Activated T-cell treated with anti-CD3 and anti-CD28 coated beads, Interleukin-2, amount 50 U/mL, for 1 hour (primary cell): ENCODE measurements at places on chromosomes 1 and 21.

DNA sequence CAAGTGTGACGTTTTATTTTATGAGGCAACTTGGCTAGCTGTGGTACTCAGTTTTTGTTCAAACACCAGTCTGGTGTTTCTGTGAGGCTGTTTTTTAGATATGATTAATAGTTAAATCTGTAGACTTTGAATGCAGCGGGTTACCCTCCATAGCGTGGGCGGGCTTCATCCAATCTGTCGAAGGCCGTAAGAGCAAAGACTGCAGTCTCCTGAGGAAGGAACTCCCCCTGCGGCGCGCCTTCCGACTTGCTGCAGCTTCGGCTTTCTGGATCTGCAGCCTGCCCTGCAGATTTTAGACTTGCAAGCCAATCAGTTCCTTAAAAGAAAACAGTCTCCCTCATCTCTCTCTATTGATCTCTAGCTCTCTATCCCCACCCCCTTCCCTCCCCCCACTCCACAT is 4.2 kb upstream of the ZNF496 start:
- DNase-seq = no peak

DNA sequence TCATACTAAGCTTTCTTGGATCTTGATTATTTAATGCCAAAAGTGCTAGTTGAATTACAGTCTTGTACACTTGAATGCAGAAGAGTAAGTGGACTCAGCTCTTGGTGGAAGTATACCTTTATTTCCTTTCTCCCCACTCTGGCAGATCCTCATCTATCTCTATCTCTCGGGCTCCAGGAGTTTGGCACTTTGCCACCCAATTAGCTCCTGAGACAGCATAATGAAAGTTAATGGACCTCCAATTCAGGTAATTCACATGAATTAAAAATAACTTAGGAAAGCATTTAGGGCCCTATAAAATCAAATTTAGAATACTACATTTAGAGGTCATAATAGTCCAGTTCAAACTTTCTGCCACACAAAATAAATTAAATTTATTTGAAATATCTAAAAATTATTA is 67.4 kb downstream of the OLFM3 start:
- DNase-seq = no peak

DNA sequence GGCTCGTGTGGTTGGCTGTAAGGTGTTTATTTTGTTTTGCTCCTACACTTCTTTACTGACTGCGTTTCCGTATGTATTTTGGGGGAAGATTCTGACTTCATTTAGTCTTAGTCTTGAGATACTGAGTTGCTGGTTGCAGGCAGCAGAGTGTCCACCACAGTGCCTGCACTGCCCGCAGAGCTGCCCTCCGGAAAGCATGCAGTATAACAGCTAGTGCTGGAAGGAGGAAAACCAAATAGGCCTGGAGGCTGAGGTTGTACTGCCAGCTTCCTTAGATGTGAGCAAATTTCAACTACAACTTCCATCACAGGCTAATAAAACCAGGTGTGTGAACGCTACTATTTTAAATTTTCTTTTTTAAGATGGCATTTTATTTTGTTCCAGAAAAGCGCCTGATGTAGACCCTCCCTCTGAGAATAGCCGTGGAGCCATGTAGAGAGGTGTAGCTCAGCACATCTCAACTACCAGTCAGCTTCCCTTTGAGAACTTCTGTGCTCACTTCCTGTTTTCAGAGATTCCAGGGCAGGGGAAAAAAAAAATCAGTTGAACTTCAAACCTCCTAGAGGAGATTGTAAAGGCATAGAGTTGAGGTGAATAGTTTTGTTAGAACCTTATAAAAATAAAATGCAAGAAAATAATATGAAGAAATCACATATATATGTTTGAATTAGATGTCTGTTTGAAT is 17.6 kb downstream of the LMO4 start:
- DNase-seq = no peak

DNA sequence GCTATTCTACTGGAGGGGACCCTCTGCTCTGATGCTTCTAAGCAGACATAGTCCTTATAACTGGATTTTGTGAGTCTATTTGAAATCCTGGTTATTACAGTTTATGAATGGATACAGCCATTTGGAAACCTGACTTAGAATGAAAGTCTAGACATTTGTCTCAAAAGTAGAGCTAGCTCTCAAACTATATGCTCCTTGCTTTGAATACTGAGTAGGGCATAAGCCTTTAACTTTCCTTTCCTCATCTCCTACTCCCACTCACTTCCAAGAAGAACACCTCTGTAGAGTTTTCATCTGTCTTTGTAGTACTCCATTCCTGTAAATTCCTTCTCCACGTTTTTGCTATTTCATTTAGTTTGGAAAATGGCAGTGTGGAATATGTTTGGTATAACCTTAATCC is 9.0 kb upstream of the ARID1A start:
- DNase-seq = no peak

DNA sequence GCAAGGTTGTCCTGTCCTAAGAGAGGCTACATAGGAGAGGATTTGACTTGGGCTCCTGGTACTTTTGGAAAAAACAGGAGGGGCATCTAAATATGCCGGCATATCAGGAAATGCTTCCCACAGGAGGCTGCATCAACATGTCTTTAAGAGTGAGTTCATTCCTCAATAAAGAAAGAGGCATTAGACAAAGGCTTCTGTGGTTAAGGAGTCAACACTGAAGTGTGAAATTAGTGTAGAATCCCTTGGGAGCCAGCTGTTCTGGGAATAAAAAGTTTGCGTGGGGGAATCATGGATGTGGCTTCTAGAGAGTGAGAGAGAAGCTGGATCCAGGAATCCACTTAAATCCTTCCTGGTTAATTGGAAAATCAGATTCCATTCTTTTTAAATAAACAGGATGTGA is 69.5 kb downstream of the DNM3 start:
- DNase-seq = no peak

- no peak for DNase-seq
Observed at GRCh38 chr1:202844259-202844658, 33.5 kb downstream of the PCAT6 start.

- no peak for DNase-seq
Observed at GRCh38 chr1:203690730-203691129, 64.1 kb downstream of the ATP2B4 start.

- DNase-seq = no peak
Observed at GRCh38 chr1:219749370-219749769, 136.5 kb upstream of the ZC3H11B start.

GRCh38 chr1:227370533-227371254 is 52.4 kb upstream of the CDC42BPA start:
- DNase-seq = no peak

DNA sequence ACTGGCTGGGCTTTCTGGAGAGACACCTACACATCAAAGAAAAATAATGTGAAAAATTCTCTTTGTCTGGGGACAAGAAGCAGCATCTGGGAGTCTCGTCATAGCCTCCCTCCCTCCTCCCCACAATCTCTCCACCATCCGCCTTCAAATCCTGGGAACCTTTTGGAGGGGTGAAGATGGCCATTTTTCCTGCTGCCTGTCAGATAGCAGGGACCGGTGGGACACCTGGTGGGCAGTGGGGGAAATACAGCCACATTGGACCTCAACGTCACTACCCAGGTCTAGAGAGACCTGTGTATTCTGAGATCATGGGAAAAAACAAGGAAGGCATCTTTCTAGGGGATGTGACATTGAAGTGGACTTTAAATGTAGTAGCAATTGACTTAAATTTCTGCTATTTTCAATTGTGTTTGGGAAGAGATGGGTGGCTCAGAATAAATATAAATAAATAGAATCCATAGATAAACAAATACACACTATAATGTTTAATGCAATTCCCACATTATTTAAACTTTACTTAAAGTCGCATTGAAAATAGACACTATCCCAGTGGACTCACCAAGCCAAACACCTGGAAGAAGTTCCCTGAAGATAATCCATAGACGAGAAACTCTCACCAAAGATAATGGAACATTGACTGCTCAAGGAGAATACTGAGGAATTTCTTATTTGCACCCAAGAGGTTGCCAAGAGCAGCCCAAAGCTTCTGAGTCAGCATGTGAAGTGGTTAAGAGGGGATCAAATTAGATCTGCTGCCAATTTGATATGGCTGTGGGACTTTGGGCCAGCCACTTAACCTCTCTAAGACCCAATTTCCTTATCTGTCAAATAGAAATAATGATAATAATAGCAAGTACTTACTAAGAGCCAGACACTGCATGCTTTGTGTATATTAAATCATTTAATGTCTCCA is 147.6 kb upstream of the CAMK1G start:
- DNase-seq = no peak

GRCh38 chr1:200866521-200866920 is 6.3 kb upstream of the GPR25 start:
- no peak for DNase-seq

GRCh38 chr1:70397013-70397412 is 14.1 kb upstream of the CTH start:
- DNase-seq = no peak

DNA sequence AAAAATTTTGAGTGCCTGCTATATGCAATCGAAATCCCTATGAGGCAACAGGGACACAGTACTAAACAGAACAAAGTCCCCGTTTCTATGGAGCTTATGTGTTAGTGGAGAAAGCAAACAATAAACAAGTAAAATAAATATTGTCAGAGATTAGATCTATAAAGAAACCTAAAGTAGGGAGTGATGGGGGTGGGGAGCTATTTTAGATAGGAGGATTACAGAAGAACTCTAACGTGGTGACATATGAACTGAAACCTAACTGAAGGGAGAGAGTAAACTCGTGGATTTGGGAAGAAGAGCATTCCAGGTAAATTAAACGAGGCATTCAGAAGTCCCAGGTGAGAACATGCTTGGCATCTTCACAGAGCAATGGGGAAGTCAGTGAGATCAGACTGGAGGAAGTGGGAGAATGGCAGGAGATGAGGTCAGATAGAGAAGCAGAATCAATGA is 154.5 kb downstream of the DENND1B start:
- DNase-seq = no peak

DNA sequence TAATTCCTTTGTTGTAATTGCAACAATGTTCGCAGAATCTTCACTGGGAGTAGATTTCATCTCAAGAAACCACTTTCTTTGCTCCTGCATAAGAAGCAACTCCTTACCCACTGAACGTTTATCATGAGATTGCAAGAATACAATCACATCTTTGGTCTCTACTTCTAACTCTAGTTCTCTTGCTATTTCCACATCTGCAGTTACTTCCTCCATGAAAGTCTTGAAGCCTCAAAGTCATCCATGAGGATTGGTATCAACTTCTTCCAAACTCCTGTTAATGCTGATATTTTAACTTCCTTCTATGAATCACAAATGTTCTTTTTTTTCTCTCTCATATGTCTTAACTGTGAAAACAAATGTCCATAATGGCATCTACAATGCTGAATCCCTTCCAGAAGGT is 118.6 kb upstream of the RAB4A start:
- no peak for DNase-seq

DNA sequence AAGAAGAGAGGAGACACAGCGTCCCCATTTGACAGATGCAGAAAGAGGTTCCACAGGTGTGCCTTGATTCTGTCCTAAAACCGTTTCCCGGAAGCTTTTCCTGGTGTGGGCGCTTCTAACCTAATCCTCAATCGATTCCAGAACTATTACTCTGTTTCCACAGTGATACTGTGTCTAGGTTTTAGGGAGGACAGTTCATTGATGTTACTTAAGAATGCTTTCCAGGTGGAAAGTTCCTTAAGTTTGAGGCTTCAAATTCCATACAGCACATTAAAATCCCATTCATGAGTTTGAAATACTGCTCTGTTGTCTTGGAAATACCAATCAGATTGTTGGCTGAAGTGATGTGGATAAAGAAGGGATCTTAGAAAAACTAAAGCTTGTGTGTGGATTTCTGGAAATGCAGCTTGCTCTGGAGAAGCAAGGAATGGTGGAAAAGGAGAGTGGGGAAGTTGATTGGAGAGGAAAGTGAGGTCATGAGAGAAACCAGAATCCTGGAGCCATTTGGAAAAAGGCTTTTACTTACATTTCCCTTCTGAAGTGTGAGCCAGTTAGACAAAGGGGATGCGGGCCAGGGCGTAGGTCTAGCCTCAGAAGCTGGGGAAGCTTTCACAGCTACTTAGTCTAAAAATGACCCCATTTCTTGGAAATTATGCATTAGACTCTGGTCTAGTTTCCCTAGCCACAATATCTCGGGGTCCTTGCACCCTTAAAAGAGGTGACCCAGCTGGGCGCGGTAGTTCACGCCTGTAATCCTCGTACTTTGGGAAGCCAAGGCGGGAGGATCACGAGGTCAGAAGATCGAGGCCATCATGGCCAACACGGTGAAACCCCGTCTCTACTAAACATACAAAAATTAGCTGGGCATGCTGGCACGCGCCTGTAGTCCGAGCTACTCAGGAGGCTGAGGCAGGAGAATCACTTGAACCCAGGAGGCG is 6.7 kb downstream of the ELF3 start:
- DNase-seq = no peak

- no peak for DNase-seq
Observed at GRCh38 chr21:34034369-34035014, 38.9 kb upstream of the MRPS6 start.

DNA sequence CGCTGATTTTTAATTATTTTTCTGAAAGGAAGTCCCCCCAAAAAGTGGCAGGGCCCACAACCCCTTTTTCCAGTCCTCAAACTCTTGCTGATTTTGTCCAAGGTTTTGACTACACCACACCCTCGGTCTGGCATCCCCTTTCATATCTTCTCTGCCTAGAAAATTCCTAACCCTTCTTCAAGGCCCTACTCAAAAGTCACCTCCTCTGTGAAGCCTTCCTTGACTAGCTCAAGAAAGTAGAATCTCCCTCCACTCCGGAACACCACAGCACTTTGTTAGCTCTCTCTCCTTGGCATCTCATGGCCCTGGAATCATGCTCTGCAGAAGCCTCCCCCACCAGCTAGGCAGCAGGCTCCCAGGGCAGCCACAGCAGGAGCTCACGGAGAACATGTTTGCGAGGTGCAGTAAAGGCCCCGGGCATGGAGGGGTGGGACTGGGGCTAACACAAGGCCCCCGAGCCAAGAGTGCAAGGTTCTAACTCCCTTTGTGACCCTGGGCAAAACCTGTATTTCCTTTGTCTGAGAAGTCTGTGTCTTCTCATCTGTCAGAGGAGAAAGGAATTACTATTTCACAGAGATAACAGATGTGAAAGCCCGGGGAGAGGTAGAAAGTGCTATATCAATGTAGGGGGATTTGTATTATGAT is 17.7 kb upstream of the S100A7 start:
- no peak for DNase-seq

DNA sequence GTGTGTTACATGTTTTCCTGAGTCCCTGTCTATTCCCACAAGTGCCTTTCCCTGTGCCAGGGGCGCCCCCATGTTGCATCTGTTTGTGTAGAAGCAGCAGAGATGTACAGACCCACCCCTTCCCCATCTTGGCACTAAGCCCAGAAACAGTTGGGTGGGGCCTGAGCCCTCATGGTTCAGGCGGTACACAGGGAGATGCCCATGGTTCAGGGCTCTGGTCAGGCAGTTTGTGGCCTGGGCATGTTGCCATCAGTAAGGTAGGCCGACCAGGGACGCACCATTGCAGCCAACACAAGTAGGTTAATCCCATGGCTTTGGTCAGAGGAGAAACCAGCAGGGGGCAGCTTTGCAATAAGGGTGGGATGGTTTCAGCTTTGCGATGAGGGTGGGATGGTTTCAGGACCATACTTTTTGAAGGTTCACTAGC is 914 bp upstream of the ADGRB2 start:
- DNase-seq = peak; percentile 27
